Progenitor cell of endocrine pancreas (in vitro differentiated cells): ENCODE measurements at places on chromosomes 2 and 18. TPM values are rescaled to one million over a fixed set of nuclear protein-coding genes. Genes with fewer than 3 reads are reported as not detected.

Gene FRZB
- total RNA-seq: 38.2 and 45.5 TPM in 2 replicates

Gene TBR1
- total RNA-seq: not detected in 2 replicates

Gene SULT1C2
- total RNA-seq: 15.4 and 16.3 TPM in 2 replicates

Gene SDC1
- total RNA-seq: 35.1 and 38.7 TPM in 2 replicates

DNA sequence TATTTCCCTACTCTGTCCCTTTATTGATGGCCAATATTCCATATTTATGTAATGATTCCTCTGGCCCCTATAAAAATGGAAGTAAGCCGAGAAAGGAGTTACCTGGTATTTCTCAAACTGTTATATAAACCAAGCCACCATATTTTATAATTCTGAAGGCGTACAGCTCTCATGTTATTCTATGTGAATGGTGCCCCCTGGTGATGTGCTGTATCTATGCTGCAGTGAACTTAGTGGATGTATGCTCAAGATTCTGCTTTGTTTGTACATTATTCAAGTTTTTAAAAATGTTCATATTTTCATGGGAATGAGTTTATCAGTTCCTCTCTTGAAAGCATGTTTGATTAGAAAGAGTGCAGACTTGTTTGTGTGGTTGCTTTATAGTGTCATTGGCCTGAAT is 194.5 kb upstream of the LRRTM1 start:
- DNase-seq: no peak

GRCh38 chr2:208370881-208371633 is 35.5 kb upstream of the PTH2R start:
- no peak for DNase-seq

DNA sequence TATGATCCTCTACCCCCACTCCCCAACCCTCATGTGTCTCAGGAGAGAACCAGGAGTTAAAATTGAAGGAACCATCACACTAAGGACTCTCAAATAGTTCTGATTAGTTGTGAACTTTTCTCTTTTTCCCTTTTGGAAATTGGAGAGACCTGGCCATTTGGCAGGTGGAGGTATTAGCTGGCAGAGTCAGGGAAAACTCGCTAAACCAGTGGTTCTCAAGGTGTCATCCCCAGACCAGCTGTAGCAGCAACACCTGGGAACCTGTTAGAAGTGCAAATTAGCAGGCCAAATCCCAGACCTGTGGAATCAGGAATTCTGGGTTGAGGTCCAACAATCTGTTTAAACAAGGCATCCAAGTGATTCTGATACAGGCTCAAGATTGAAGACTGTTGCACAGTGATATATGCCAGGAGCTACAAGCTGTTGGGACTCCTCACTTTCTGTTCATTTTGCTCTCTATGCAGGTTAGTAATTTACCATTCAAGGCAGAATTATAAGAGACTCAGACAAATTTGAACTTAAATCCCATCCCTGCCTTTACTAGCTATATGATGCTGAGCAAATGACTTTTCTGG is 2.8 kb upstream of the TMEM131 start:
- DNase-seq: no peak

DNA sequence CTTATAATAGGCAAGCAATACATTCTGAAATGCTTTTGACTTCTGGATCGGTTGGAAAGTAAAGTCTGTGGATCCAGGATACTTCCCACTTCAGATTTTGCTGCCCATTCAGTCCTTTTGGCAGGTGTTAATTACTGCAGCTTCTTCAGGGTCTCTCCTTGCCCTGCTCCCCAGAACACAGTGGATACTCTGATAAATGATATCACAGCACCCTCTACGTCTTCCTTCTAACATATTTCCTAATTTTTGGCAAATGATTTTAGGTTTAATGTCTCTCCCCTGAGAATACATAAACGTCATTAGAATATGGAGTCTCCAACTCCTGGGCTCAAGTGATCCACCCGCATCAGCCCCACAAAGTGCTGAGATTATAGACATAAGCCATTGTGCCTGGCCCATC is 249.8 kb downstream of the NYAP2 start:
- DNase-seq: no peak

DNA sequence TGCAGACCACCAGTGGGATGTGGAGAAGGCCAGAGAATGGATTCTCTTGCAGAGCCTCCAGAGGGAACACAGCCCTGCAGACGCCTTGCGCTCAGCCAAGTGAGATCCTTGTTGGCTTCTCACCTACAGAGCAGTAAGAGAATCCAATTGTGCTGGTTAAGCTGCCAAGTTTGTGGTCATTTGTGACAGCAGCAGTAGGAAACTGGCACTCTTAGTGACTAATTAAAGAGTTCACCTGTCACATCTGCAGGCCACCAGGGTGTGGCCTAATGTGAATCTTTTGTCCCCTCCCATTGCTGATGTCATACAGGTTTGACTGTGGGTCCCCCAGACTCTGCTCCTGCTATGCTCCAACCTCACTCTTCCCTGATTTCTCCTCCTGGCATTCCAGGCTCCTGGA is 235.9 kb downstream of the TFCP2L1 start:
- DNase-seq: no peak
